A549 treated with Hydrocortisone at 1 μM for 4 hours (cell line): ENCODE measurements at places on chromosomes 12 and 14. TPM values are rescaled to one million over a fixed set of nuclear protein-coding genes. Genes with fewer than 3 reads are reported as not detected.

Gene TAS2R9
- not detected in 5 replicates for total RNA-seq

Gene DYRK2
- 8.3 to 12.1 TPM (median 11.4 TPM) in 5 replicates for total RNA-seq

Gene PPP2R5C
- total RNA-seq = 61.0 to 73.2 TPM (median 67.3 TPM) in 5 replicates

Gene LMNTD1
- not detected in 5 replicates for total RNA-seq

Gene FBXO33
- total RNA-seq = 7.1 to 8.4 TPM (median 7.7 TPM) in 5 replicates
